ENCODE measurements at places on chromosomes 2 and 18.

DNA sequence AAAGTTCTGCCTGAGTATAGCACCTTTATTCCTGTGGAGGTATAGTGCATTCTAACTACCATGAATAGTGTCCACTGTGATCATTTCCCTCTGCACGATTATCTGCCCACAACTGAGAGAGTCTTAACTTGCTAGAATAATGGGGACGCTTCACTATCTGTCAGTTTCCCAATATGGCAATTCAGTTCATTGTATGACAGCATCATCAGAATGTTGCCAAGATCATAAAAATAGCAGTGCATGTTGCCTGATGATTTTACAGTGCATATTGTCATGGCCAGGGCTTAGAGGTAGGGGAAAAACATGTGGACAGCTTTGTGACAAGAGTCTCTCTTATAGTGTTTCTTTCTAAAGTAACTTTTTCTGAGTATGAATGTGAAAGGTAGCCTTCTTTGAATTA, 6.1 kb downstream of the RASGRP3 start:
- no peak for DNase-seq

GRCh38 chr2:12552092-12552491, 164.6 kb upstream of the TRIB2 start:
- DNase-seq: peak; percentile 23

DNA sequence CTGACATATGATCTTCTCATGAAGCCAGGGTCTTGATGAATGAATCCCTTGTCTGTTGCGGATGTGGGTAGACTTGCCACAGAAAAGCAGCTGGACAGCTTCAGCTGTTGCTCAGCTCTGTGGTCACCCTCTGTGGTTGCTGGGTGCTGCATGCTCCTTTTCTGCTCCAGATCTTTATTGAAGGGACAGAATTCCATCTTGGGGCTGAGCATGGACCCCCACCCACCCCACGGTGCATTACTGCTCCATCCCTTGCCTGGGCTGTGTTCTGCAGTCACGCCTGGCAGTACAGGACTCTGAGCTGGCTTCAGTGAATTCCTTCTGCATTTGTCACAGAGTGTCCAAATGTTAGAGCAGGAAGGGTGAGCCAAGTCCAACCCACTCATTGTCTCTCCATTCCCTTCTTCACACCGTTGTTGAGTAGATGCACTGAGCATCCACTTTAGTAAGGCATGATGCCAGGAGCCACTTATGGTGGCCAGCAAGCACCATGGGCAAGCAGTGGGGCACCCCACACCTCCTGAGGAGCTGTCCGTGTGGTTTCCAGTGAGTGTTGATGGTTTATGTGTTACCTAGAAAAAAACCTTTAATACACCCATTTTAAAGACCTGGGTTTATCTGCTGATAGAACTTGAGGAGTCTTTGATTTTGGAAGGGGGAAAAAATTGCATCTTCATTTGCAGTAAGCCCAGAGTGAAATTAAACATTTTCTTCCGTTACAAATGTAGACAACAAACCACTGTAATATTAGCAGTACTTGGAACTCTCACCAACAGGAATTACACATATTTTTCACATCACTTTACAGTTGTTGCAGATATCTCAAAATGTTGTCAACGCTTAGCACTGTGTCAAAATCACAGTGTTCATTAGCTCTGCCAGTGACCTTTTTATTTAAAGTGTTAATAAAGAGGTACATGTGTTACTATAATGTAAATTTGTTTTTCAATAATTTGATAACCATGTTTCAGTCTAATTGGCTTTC, 14.7 kb upstream of the ITGB6 start:
- DNase-seq: no peak

DNA sequence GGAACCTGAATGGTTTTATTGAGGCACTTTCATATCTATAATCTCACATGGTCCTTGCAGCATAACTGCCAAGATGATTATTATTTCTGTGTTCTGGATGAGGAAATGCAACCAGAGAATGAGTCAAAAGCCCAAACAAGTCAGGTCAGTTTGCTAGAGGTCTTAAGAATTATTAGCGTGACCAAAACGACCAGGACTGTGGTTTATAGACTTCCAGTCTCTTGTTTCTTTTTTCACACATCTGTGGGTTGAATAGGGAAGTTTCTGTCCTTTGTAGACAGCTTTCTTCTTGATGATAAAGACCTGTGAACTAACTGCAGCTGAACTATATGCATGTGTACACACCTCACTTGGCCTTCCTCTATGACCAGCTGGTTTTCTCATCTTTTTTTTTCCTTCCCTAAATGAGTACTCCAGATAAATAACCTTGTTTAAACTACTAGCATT, 13.9 kb downstream of the ADAM23 start:
- DNase-seq: peak; percentile 3

DNA sequence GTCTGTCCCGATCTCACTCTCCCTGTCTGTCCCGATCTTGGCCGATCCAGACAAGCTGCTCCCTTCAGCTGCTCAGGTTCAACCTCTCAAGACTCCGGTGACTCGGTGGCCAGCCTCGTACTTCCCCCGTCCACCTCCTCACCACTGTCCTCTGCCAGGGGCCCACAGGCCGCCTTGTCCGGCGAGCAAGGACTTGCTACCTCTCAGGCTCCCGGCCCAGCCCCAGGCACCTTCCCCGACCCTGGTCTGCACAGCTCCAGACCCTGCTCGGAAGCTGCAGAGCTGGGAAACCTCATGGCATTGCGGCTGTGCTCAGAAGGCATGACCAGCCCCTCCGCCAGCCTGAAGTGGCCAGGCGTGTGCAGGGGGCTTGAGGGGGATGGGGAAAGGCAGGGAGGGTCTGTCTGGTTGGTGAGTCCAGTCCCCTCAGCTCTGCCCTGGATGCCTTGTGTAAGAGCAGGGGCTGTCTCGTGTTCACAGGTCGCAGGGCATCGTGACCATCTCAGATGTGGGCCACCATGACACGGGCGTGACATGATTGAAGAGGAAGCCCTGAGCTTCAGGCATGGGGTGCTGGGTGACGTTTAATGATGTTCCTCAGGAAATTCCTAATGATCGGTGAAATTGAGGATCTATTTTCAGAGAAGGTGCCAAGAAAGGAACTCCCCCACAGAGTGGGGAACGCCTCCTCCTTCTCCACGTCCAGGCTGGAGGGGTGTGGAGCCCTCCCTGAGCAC, 121.2 kb upstream of the CTDP1 start:
- no peak for DNase-seq

GRCh38 chr2:189444322-189444721, 3.0 kb downstream of the WDR75 start:
- peak; percentile 70 for DNase-seq

- DNase-seq: peak; percentile 29
These were observed 23.7 kb downstream of the TIMM21 start for GRCh38 chr18:74171910-74172606.
